Left lung (tissue), 14 donors: ENCODE measurements at places on chromosomes 13 and 19. TPM values are rescaled to one million over a fixed set of nuclear protein-coding genes. Genes with fewer than 3 reads are reported as not detected.

DNA sequence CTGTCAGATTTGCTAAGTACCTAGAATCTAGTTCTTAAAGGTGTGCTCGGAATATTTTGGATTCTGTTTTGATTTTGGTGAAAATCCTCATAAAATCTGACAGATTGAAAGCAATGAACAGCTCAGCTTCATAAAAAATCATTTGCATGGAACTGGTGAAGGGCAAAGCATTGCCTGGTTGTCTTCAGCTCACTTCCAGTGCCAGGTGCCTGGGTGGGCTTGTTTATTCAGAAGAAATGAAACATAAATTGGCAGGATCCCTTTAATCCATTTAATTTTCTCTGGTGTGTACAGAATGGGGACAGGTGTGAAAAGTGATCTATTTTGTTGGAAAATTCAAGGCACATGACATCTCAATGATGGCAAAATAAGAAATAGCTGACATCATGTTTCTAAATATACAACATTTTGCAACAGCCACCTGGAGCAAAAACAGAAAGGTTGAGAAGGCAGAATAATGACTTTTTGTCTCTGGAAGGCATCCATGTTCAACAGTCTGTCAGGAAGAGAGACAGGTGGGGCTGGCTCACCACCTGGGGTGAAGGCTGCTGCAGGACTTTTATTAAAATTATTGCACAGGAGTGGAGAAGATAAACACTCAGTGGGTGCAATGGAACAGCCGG, 52.2 kb downstream of the RFC3 start:
- no peak overlapping the region for H3K4me3 ChIP-seq
- H3K27ac ChIP-seq: no peak overlapping the region
- DNase-seq: no peak
- H3K4me1 ChIP-seq: no peaks in the 10 kb centered on the region
- no peaks in the 10 kb centered on the region for H3K36me3 ChIP-seq

DNA sequence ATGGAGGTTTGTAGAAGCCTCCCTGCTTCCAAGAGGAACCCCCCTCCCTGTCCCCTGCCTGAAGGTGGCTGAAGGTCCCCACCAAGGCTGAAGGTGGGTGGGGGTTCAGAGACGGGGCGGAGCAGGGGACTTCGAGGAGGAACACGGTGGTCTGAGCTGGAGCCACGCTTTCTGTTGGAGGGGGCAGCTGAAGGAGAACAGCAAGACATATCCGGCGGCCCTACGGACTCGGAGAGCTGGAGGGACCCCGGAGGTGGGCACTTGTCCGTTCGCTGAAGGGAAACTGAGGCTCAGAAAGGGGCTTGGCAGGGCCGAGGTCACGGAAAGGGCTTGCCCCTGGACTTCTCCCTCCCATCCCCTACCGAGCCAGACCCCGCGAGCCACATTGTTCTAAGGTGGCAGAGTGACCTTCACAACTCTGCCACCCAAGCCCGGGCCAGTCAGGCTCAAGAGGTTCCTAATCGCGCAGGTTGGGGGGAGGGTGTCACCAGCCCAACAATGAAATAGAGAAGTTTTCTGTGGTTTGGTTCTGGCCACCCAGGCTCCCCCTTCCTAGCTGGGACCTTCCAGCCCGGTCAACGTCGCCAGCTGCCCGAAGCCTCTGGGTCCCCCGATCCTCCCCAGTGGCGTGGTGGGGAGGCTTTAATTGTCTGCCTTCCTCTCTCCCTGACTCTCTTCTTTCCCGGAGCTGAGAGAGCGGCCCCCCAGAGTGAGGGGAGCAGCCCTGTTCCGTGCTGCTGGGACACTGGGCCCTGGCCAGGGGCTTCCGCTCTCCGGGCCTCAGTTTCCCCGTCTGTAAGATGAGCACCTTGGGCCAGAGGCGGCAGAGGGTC, 15.5 kb upstream of the KCNN1 start:
- H3K4me3 ChIP-seq: no peak overlapping the region
- peaks cover 83% of the 10 kb centered on the region for H3K27me3 ChIP-seq
- no peaks in the 10 kb centered on the region for H3K36me3 ChIP-seq
- DNase-seq: no peak
- H3K4me1 ChIP-seq: peaks cover 9% of the 10 kb centered on the region
- H3K27ac ChIP-seq: no peak overlapping the region

Gene POMP
- total RNA-seq: 82.7 TPM

Gene GRK1
- not detected for total RNA-seq

GRCh38 chr13:22936228-22936627, 244.6 kb upstream of the SGCG start:
- H3K4me3 ChIP-seq: no peak overlapping the region
- H3K36me3 ChIP-seq: no peaks in the 10 kb centered on the region
- no peak overlapping the region for H3K27ac ChIP-seq

- H3K4me1 ChIP-seq: no peaks in the 10 kb centered on the region
- no peak overlapping the region for H3K4me3 ChIP-seq
- no peak overlapping the region for H3K27ac ChIP-seq
- H3K27me3 ChIP-seq: peaks cover 49% of the 10 kb centered on the region
- DNase-seq: peak; percentile 38
- no peaks in the 10 kb centered on the region for H3K36me3 ChIP-seq
These were observed 31.6 kb downstream of the SYT3 start for GRCh38 chr19:50607874-50608785.

- H3K36me3 ChIP-seq: no peaks in the 10 kb centered on the region
- no peak overlapping the region for H3K4me3 ChIP-seq
- H3K27me3 ChIP-seq: no peaks in the 10 kb centered on the region
- DNase-seq: no peak
These were observed 9.4 kb upstream of the USPL1 start for GRCh38 chr13:30608364-30608763.
